ENCODE measurements at places on chromosomes 2 and 18.

- DNase-seq, result no peak
These were observed 50.6 kb downstream of the TTC21B start for GRCh38 chr2:165902934-165903333.

- DNase-seq, result no peak
These were observed 4.8 kb upstream of the ATP6V1C2 start for GRCh38 chr2:10716581-10716980.

DNA sequence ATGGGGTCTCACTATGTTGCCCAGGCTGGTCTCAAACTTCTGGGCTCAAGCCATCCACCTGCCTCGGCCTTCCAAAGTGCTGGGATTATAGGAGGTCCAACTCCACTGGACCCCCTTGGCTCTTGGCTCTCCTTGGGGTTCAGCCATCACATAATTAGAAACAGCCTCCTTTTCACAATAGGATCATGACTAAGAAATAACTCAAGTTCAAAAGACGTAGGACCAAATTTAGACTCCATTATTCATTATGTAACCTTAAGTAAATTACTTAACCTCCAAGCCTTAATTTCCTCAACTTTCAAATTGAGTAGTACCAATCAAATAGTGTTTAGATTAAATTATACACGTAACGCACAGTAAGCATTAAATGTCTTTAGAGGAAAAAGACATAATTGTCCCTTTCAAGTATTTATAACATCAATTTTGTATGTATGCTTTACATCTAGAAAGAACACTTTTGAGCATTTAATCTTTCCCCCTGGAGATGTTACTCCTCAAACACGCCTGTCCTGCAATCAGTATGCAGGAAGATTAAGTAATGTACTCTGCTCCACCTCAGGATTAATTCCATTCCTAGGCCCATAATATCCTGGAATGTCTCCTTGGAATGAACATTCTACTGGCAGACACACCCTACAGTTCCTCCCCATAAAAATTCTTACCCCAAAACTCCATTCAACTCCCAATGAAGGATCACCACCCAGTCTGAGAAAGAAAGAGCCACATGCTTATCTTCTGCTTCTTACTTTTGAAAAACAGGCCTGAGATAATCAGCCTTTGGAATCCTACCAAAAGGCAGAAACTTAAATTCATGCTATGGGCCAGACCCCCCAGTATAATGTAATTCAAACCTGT, 49.1 kb downstream of the COBLL1 start:
- no peak for DNase-seq

DNA sequence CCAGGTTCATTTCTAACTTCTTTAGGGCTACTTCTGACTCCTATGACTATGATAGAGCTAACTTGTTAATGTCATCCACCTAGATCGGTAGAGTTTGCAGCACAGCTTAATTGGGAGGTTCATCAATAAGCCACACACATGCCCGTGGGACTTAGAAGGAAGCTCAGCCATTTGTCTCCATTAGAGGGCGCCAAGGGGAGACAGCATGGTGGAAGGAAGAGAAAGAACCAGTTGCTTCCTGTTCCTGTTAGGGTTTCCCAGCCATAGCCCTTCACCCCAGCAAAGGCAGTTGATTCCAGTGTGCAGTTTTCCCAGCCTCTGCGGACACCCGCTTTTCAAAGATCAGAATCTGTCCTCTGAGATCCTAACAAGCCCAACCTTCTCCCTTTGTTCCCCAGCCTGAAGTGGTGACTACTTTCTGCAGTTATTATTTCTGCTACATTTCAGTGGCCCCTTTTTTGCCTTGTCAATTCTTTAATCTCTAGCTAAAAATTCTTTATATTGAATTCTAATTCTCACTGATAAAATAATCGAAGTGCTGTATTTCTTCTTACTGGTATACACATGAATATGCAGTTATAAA, 30.3 kb downstream of the MAIP1 start:
- DNase-seq, result no peak
